GM23338 (cell line): ENCODE measurements at places on chromosomes 6 and 20. TPM values are rescaled to one million over a fixed set of nuclear protein-coding genes. Genes with fewer than 3 reads are reported as not detected.

Gene SMLR1
- not detected in 2 replicates for total RNA-seq

DNA sequence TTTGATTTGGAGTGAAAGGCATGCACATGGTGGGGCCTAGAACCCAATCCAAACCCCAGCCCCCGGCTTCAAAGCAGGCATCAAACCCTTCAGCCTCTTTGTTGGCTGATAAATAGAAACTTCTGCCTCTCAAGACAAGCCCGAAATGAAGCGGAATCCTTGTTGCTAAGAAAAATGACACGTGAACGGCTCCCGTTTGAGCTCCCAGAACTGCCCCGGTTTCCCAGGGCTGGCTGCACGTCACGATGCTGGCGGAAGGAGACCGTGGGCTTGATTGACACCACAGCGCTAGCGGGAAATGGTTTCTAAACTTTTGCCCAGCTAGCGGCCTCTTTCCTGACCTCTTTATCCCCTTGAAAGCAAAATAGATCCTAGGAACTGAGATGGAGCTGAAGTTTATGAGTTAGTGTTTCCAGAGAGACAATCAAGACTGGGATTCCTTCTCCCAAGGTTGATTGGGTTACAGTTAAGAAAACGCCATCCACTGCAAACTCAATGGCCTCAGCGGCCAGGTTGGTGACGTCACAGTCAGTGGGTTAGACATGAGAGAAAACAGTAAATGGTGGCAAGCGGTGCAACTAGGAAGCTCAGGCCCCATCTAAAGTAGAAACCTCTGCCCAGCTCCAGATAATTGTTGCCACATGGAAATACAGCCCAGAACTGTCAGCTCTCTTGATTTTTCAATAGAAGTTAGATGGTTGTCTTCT, 117.0 kb downstream of the ANKRD60 start:
- no peak for DNase-seq
- no peaks in the 10 kb centered on the region for H3K4me1 ChIP-seq
- H3K4me3 ChIP-seq: no peak overlapping the region
- H3K27ac ChIP-seq: no peak overlapping the region
- H3K27me3 ChIP-seq: no peaks in the 10 kb centered on the region

DNA sequence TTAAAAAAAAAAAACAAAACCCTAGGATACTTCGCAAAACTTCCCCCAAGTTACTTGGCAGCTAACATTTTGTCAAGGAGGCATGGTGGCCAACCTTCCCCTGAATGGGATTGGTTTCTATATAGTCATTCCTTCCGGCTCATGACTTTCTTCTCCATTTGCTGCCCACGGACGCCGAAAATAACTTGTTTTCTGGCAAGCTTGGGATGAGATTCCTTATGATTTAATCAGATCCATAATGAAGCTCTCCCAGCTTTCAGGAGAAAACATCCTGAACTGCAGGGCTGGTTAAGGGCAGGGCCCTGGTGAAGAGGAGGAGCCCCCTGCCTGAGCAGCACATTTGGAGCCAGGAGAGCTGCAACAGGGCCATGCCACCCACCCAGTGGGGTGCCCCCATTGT, 49.9 kb downstream of the PPP1R16B start:
- DNase-seq: no peak
- no peak overlapping the region for H3K4me3 ChIP-seq
- no peaks in the 10 kb centered on the region for H3K27me3 ChIP-seq

Gene MACROD2
- total RNA-seq: 2.0 and 2.8 TPM in 2 replicates

DNA sequence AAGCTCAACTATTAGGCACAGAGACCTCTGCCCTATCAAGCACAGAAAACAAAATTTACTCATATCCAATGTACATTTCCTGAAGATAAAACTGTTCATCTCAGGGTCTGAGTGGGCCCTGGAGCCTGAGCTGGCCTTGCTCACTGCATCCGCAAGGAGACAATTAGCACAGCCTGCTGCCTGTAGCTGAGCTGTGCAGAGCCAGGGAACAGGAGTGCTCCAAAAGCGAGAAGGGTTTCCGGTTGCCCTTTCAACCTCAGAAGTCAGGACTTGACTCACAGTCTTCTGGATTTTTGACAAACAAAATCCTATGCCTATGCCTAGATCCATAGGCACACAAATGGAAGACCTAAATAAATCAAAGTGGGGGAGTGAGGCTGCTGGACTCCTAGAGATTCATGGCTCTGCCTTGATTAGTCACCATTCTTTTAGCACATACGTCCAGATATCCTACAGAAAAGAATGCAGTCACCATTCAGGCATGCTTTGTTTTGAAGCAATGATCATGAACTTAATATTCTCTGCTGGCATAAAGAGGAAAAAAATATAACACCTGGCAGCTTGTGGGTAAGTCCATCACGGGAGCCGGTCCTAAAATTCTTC, 73.5 kb downstream of the BFSP1 start:
- H3K27ac ChIP-seq: no peak overlapping the region
- H3K4me3 ChIP-seq: no peak overlapping the region
- no peaks in the 10 kb centered on the region for H3K27me3 ChIP-seq
- H3K4me1 ChIP-seq: no peaks in the 10 kb centered on the region
- H3K36me3 ChIP-seq: no peaks in the 10 kb centered on the region
